ENCODE measurements at places on chromosomes 12 and 14. TPM values are rescaled to one million over a fixed set of nuclear protein-coding genes. Genes with fewer than 3 reads are reported as not detected.

Gene OR6S1
- not detected for total RNA-seq

Gene FBLN5
- total RNA-seq, result 0.58 TPM

Gene ITGA7
- total RNA-seq, result 4.4 TPM

Gene ACSS3
- not detected for total RNA-seq

Gene MBIP
- 8.5 TPM for total RNA-seq

Gene C12orf56
- total RNA-seq, result 5.7 TPM

DNA sequence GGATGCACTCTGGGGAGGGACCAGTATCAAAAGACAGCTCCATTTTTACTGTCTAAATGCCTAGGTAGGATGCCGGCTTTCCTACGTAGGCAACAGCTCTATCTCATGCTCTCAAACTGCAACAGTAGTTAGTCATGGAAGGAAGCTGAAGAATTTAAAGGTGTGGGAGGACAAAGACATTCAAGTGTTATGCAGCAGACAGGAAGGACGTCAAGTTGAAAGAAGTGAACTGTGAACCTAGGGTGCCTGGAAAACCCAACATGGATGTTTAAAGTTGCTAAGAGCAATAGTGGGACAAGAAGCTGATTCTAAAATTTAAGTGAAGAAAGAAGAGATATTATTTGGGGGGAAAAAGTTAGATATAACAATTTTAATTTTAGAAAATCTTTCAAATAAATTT is 5.9 kb downstream of the SEC23A start:
- DNase-seq, result no peak

DNA sequence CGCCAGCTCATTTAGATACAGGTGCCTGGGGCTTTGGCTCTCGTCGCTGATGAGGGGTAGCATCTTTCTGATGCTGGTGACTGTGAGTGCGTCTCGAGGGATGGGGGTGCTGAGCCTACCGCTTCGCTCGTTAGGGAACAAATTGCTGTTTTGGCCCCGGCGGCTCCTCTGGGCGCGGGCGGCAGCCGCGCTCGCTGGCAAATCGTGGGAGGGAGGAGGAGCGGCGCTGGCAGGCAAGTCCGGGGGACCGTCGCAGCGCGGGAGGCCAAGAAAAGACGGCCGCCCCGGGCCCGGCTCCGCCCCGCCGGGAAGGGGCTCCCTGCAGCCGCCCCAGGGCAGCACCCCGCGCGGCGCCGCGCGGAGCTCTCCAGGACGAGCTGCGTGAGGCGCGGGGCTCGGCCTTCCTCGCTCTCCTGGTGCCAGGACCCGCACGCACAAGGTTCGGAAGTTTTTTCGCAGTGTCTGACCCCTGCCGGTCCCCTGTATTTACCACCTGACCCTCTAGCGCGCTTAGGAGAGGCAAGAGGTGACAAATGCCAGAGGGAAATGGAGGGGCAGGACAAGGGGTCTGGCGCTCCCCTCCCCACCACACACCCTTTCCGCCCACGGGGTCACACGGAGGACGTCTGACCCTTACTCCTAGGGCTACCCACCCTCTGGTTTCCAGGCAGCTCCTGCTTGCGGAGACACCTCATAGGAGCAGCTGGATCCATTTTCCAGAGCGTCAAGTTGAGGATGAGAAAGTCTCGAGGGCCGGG is 899 bp upstream of the KCNH3 start:
- DNase-seq, result peak; percentile 15

DNA sequence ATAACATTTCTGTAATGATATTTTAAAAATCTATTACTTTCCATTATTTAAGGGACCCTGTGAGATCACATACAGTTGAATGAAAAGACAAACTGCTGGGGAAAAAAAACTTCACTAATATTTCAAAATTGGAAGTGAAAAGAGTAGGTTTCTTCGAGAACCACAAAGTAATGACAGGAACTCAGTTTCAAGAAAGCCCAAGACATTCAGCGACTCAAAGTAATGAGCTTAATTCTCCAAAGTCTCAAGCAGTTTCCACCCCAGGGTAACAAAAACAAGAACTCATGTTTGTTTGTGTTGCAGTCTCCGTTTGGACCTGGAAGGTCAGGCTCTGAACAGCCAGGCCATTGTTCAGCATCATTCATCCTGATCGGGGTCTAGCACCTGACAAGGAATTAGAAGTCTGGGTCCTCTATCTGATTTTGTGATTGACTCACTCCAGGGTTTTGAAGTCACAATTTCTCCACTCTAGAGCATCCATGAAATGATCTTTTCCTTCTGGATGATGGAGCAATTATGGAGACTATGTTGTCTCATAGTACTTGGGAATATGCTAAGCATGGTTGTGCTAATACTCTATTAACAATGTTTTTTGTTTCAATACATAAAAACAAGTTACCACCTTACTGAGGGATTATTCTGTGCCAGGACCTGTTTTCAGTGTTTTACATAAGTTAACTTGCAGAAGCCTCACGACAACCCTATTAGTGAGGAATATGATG is 126.9 kb downstream of the SLC25A21 start:
- DNase-seq, result no peak

DNA sequence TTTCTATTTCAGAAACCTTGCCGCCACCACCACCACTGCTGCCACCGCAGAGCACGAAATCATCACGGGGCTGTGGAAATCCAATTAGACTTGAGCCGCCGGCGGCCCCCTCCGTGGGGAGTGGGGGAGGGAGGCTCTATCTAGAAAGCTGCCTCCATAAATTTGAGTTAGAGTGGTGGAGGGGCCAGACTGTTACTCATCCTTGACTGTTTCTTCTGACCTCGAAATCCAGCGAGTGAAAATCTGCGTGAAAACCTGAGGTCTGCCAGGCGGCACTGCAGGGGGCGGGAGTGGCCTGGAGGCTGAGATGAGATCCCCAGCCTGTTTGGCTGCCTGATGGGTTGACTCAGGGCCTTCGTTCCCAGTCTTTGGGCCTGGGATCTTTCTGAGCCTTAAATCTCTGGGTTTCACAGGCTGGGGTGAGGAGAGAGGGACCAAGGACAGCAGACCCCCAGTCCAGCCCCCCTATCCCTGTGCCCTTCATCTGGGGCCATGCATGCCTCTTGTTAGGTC is 29.9 kb downstream of the TSPAN9 start:
- no peak for DNase-seq

- DNase-seq, result no peak
Observed at GRCh38 chr12:67263471-67263870, 5.7 kb upstream of the CAND1 start.

DNA sequence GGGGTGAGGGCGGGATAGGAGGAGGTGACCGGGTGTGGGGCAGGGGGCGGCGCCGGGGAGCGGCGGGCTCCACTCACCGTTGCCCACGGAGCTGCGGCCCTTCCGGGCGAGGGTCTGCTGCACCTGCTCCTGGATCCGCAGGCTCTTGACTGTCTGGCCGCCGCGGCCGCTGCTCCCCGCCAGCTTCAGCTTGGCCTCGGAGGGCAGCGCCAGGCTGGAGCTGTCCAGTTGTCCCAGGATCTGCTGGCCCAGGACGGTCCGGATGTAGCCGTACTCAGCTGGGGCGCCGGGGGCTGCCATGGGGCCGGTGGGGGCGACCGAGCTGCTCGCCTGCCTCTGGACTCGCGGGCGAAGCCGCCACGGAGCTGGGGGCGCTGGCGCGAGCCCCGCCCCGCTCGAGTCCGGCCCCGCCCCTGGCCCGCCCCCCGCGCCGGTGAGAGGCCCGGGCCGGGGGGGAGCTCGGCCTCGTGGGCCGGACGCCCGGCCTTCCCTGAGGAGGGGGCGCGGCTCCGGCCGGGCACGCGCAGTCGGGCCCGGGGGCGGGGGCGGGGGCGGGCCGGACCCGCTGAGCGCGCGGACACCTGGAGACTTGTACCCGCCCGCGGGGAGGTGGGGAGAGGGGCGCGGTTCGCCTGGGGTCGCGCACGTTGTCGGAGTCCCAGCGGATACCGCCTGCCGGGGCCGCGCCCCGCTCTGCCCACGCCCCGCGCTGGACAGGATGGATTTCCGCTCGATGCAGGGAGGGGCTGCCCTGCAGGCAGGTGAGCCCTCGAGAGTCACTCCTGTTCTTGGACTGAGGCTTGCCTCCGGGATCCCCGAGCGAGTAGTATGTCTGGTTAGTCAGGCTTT is at the start of gene PKP2:
Gene PKP2, minus strand, starts transcription at position 346 of the 849 bp plus-strand sequence. Its CDS starts 46 bp downstream, at position 300.
- peak; percentile 93 for DNase-seq

DNA sequence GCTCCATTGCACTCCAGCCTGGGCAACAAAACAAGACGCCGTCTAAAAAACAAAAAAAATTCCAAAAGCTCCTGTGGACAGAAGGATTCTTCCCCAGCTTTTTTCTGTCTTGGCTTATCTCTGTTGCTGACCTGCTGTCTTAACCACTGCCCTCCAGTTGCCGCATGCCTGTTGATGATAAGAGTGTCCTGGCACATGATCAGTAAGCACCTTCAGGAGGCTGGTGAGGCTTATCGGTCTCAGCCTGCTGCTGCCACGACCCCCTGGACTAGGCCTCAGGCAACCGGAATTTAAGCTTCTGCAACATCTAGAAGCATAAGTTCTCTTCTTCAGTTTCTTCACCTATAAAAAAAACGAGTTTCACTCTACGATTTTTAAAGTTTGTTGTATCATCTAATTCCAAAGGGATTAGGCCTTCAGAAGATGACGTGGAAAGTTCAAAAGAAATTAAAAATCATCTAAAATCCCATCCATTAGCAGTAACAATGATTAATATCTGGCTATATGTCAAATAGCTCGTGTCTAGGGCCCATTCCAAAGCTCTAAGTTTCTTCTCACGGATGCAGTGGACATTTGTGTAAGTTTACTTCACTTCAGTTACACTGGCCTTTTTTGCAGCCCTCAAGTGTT is 46.4 kb downstream of the RESF1 start:
- no peak for DNase-seq

DNA sequence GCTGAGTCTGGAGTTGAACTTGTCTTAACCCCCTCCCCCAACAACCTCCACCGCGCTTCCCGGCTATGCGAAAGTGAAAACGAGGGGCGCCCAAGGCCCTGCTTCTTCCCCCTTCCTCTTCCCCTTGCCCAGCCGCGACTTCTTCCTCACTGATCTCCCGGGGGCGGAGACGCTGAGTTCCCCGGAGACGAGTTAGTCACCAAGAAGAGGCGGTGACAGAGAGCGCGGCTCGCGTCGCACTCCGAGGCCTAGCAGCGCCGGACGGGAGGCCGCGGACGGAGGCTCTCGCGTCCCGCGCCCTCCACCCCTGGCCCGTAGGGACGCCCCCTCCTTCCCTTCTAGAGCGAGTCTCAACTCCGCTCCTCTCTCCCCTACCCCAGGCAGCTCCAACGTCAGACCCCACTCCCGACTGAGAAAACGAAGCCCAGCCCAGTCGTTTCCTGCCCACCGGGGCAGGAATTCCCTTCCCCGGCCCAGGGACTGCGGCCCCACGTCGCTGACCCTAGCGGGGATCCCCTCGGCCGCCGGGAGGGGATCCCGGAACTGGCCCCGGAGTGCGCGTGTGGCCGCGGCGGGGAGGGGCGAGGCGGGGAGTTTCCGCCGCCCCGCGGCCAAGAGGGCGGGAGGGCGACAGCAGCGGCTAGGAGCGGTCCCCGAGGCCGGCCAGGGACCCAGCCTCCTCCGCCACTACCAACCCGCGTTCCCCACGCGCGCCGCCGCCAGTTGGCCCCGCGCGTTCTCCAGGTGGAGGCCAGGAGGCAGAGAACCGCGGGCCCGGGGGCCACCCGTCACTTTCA is 1.4 kb downstream of the BAZ1A start:
- peak; percentile 83 for DNase-seq

DNA sequence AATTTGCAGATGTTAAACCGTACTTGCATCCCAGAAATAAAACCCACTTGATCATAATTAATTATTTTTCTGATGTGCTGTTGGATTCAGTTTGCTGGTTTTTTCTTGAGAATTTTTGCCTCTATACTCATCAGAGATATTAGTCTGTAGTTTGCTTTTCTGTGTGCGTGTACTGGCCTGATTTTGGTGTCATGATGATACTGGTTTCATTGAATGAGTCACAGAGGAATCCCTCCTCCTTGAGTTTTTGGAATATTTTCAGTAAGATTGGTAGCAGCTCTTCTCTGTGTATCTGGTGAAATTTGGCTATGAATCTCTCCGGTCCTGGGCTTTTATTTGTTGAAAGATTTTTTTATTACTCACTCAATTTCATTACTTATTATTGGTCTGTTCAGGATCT is 100.4 kb upstream of the PMCH start:
- no peak for DNase-seq

DNA sequence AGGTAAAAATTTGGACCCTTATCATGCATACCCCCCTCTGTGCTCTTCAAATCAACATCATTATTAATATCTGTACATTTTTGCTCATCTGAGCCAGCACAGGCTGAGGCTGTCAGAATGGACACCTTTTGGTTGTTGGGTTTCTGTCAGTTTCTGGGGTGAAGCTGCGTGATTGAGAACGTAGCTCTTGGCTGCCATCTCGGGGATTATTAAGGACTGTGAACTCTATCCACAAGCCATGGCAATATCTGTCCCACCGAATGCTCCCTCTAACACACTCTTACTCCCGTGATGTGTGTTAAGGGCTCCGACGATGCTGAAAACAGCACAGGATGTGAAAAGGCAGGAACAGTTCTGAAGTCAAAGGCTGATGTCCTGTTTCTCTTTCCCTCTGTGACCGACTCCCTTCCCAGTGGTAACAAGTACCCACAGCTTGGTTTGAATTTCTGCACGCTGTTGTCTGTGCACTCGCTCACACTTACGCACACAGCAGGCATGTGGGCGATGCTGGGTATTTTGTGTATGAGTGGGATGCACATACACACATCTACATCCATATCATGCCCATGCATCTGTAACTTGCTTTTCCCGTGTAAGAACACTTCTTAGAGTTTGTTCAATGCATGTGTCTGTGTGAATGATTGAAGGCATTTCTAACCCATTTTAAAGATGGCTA is 405.6 kb downstream of the TMEM121 start:
- peak; percentile 11 for DNase-seq

GRCh38 chr12:106118381-106119130 is 20.2 kb downstream of the NUAK1 start:
- no peak for DNase-seq

DNA sequence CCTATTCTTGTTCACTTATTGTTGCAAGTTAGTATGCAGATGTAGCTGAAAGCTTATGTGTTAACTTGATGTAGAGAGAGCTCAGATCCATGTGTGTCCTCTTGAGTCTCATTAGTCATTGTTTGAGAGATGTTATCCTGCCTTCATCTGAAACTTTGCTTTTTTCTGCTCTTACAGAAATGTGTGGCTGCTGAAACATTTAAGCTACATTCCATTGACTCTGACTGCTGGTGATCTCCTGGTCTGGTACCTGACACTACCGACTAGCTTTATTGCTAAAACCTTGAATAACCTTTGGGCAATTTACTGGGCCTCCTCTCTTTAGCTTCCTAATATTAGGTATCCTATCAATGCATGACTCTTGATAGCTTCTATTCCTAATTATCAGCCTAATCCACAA is 705.6 kb upstream of the FOXG1 start:
- no peak for DNase-seq

DNA sequence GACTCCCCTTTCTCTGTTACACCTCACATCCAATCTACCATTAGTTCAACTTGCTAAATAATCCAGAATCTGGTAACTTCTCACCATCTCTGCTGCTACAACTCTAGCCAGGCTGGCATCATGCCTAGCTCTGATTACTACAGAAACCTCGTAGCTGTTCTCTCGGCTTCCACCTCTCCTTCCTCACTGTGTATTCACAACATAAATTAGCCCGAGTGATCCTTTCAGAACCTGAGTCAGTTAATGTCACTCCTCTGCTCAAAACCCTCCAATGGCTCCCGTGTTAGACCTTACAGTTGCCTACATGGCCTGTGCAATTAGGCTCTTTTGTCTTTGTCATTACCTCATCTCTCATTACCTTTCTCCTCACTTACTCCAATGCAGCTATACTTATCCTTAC is 139.4 kb downstream of the PDE3A start:
- DNase-seq, result no peak
